ENCODE measurements at places on chromosomes 12 and 14.

GRCh38 chr14:71231521-71232393 lies 324.5 kb downstream of the PCNX1 start:
- DNase-seq: peak; percentile 8

- DNase-seq: no peak
Measured at GRCh38 chr12:23731493-23731892, 218.0 kb downstream of the SOX5 start.

DNA sequence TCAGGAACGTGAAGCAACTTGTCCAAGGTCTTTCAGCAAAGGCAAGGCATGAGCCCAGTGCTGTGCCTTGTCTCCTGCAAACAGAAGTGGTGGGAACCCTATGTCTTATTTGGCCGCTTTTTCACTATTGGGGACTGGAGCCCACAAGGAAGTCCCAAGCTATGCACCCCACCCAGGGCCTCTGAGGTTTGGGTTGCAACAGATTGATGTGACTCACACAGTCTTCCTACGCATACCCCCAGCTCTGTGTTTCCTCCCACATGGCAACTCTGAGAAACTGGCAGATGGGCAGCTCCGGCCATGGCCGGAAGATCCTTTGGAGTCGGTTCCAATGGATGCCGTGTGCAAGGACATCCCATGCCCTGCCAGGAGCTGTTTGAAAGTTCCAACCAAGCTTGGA lies 28.3 kb upstream of the CMKLR1 start:
- DNase-seq: no peak

- no peak for DNase-seq
Measured at GRCh38 chr12:12788675-12789368, 3.4 kb downstream of the APOLD1 start.

DNA sequence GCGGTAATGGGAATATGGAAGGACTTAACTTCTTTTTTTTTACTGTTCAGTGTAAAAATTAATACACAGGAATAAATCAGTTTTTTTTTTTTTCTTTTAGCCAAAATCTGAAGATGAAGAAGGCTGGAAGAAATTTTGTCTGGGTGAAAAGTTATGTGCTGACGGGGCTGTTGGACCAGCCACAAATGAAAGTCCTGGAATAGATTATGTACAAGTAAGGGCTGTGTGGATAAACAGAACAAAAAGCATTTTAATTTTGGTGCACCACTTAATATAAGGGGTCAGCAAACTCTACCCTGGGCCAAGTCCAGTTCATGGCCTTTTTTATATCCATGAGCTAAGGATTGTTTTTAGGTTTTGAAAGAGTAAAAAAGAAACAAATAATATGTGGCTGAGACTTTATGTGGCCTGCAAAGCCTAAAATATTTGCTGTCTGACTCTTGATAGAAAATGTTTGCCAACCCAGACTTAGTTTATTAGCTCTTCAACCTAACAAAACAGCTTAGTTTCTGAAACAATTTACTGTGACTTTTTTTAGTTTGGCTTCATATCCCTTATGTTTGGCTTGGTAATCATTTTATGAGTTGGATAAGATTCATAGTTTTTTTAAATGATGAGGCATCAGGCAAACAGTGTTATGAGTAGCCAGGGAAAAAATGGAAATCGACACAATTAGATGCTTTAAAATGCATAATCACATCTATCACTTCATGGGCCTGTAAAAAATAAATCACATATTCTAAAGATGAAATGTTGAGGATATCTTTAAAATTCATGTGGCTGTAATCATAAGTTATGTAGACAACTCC lies 8.4 kb downstream of the GEMIN2 start:
- no peak for DNase-seq

DNA sequence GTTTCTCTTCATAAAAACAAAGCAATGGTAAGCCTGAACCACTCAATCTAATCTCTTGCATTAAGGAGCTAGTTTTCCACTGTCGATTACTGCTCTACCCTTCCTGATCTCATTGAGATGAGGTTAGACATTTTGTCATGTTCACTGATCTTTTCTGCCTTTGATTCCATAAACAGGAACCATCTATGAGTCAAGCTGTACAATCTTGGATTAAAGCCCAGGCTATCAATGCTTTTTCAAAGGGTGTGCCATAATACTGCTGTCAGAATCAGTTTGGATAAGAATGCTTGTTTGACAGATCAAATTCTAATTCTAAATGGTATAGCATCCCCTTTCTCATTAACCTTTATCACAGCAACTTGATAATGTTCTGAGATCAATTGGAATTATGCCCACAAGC lies 16.1 kb downstream of the GRIP1 start:
- DNase-seq: no peak

DNA sequence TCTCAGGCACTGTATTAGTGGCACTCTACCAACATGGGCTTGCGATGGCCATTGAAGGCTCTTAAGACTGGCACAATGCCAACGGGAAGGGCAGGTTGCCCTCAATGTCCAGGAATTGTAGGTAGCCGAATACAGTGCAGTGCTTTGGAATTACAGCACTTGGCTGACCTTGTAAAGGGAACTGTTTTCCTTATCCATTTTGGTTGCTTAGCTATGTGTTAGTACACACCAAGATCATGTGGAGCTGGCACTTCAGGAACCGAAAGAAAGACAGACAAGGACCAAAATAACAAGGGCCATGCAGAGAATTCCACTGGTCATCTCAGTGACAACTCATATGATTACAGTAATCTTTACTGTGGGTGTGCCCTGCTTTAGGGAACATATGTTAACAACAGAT lies 72.7 kb downstream of the DYRK2 start:
- no peak for DNase-seq

DNA sequence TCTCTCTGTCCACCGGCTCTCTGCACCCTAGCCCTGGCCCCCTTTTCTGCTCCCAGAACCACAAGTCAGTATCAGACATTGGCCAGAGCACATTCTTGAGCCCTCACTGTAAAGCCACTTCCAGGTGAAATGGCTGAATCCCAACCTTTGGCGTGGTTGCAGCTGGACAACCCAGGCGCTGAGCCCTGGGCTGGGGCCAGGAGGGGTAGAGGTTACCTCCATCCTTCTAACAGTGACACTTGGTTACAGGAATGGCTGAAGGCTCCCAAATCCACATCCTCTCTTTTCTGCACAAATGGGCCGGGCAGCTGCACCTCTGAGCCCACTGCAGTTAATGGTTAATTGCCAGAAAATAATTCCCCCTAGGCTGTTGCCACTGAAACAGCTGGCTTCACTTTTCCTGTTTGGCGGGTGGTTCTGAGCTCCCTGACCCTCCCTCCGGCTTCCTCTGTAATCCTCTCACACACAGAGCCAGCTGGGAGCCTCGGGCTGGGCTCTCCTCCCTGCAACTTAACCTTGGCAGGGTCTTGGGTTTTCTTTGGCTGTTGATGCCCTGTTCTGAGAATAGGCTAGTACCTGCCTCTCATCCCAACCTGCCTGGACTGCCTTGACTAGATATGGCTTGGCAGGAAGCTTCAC lies 44.1 kb downstream of the TSPAN11 start:
- DNase-seq: no peak

GRCh38 chr14:103111232-103111868 lies 11.9 kb upstream of the TNFAIP2 start:
- DNase-seq: no peak

GRCh38 chr14:102012336-102012735 lies 48.0 kb downstream of the DYNC1H1 start:
- no peak for DNase-seq
